ENCODE measurements at places on chromosomes 3 and 15.
A peak's percentile ranks its signal among the peaks of the same experiment; 100 is the strongest.

GRCh38 chr15:76468722-76469121 lies 132.1 kb downstream of the ISL2 start:
- no peak for DNase-seq
- H3K4me1 ChIP-seq, result no peaks in the 10 kb centered on the region
- H3K36me3 ChIP-seq, result no peaks in the 10 kb centered on the region

DNA sequence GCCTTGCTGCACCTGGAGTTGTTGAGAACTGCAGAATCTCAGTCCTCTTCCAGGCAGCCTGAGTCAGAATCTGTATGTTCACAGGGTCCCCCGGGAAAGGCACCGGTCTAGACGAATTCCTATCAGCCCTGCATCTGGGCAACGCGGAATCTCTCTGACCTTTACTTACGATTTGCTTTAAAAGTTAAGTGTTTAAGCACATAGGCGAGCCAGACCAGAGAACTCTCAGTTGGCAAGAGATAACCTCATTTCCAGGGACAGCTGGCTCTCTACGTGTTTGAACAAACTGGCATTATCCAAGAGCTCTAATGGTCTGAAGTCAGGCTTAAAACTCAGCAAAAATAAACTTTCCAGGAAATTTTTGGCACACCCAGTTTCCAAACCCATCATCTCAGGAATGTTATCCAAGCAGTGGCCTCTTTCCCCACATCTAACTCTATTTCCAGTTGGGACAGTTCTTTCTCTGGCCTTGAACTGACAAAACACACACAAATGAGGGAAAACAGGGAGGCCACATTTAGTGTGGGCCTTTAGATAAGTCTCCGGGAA lies 53.4 kb downstream of the HES1 start:
- no peaks in the 10 kb centered on the region for H3K36me3 ChIP-seq
- no peak overlapping the region for H3K4me3 ChIP-seq
- peaks cover 9% of the 10 kb centered on the region for H3K4me1 ChIP-seq
- H3K27me3 ChIP-seq, result no peaks in the 10 kb centered on the region

DNA sequence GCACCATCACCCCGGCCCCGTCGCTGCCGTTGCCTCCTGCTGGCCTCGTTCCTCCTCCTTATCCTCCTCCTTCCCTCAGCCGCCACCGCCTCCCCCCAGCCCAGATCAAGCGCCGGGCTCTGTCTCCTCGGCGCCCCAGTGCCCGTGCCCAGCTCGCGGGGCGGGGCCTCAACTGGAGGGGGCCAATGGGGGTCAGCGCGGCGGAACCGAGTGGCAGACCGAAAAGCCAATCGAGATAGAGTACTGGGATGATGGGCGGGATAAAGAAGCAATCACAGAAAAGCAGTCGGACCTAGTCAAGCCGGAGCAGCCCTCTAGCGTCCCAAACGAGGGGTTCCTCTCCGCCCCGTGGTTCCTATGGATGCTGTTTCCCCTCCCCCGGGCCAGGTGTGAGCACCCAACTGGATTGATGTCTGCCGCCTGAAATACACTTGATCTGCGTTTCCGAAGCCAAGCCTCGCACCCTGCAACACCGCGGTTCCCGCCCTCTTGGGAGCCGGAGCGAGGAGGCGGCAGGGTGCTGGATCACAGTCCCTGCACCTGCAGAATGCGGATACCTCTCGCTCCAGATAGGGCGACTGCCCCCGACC lies at the start of gene FRMD5:
FRMD5 (minus strand) TSS at position 121 of the 590 bp plus-strand sequence.
- H3K4me1 ChIP-seq, result peaks cover 12% of the 10 kb centered on the region
- peak within 1 kb of the TSS; percentile 76 for H3K4me3 ChIP-seq
- peak; percentile 55 for DNase-seq

- H3K36me3 ChIP-seq, result peaks cover 8% of the 10 kb centered on the region
- no peak overlapping the region for H3K4me3 ChIP-seq
- peaks cover 2% of the 10 kb centered on the region for H3K4me1 ChIP-seq
- peak; percentile 33 for DNase-seq
- no peaks in the 10 kb centered on the region for H3K27me3 ChIP-seq
These were observed 46.4 kb downstream of the TMEM44 start for GRCh38 chr3:194586836-194587235.

GRCh38 chr15:99264125-99264524 lies 12.8 kb downstream of the LRRC28 start:
- no peaks in the 10 kb centered on the region for H3K27me3 ChIP-seq
- no peak overlapping the region for H3K4me3 ChIP-seq
- H3K27ac ChIP-seq, result no peak overlapping the region
- H3K4me1 ChIP-seq, result peaks cover 3% of the 10 kb centered on the region

GRCh38 chr3:27319847-27320526 lies 49.2 kb downstream of the NEK10 start:
- H3K4me1 ChIP-seq, result no peaks in the 10 kb centered on the region
- no peak overlapping the region for H3K4me3 ChIP-seq
- no peak for DNase-seq
- H3K27ac ChIP-seq, result no peak overlapping the region
- H3K36me3 ChIP-seq, result no peaks in the 10 kb centered on the region
- H3K27me3 ChIP-seq, result no peaks in the 10 kb centered on the region

GRCh38 chr15:83012636-83013035 lies 1.2 kb upstream of the C15orf40 start:
- H3K27ac ChIP-seq, result no peak overlapping the region
- H3K27me3 ChIP-seq, result no peaks in the 10 kb centered on the region
- H3K36me3 ChIP-seq, result peaks cover 15% of the 10 kb centered on the region

DNA sequence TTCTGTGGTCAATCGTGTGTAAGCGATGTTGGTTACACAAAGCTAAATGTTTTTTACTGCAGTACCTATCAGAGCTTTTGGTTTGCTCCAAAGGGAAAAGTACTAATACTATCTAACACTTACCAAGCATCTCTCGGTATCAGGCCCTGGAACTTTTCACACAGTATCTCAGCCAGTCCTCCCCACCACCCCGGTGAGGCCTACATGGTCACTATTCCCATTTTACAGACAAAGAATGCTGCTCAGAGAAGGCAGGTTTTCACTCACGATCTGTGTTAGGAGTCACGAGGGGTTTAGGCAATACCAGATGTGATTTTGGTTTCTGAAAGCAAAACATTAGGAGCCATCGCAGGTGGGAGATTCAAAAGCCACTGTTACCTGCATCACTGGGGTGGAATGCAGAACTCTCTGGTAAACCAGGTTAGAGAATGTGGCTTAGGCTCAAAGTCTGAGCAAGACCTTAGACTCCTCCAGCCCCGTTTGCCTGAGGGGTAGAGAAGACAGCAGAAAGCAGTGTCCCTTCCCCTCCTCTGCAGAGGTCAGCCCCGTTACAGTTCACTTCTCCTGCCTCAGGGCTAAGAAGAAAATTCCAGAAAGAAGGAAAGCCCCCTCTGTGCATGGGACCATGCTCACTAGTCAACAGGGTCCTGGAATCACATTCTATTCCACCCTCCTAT lies 57.2 kb downstream of the XXYLT1 start:
- H3K27ac ChIP-seq, result peak overlapping the region; percentile 39
- H3K36me3 ChIP-seq, result no peaks in the 10 kb centered on the region
- no peak overlapping the region for H3K4me3 ChIP-seq
- peaks cover 19% of the 10 kb centered on the region for H3K4me1 ChIP-seq
- DNase-seq, result peak; percentile 41

DNA sequence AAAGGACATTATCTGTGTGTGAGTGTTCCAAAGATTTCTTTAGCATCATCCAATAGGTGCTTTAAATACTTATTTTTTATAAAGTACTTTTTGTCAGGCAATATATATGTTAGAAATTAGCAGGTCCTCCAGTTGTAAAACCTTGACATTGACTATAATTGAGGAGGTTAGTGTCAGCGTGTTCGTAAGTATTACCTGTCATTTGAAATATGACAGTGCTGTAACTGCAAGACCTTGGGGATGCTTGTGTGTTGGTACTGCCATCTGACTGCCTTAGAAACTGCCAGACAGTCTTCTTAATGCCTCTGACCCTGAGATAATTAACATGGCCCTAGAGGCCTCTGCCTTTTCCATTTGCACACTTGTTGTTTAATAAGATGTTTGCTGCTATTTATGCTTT lies 170.7 kb downstream of the NAALADL2 start:
- H3K36me3 ChIP-seq, result no peaks in the 10 kb centered on the region
- no peaks in the 10 kb centered on the region for H3K27me3 ChIP-seq
- H3K27ac ChIP-seq, result no peak overlapping the region
- H3K4me1 ChIP-seq, result no peaks in the 10 kb centered on the region

- no peaks in the 10 kb centered on the region for H3K36me3 ChIP-seq
- no peaks in the 10 kb centered on the region for H3K27me3 ChIP-seq
- H3K27ac ChIP-seq, result no peak overlapping the region
- DNase-seq, result peak; percentile 45
- peaks cover 3% of the 10 kb centered on the region for H3K4me1 ChIP-seq
- no peak overlapping the region for H3K4me3 ChIP-seq
These were observed 246.1 kb downstream of the TBL1XR1 start for GRCh38 chr3:176951144-176951543.

- H3K27ac ChIP-seq, result no peak overlapping the region
- H3K27me3 ChIP-seq, result no peaks in the 10 kb centered on the region
- no peaks in the 10 kb centered on the region for H3K4me1 ChIP-seq
- DNase-seq, result no peak
- no peaks in the 10 kb centered on the region for H3K36me3 ChIP-seq
These were observed 158.2 kb upstream of the ARHGEF26 start for GRCh38 chr3:153963012-153963411.

- peaks cover 4% of the 10 kb centered on the region for H3K4me1 ChIP-seq
- no peaks in the 10 kb centered on the region for H3K27me3 ChIP-seq
- no peak overlapping the region for H3K4me3 ChIP-seq
- H3K27ac ChIP-seq, result no peak overlapping the region
These were observed 19.9 kb upstream of the PDE8A start for GRCh38 chr15:84961707-84962106.

DNA sequence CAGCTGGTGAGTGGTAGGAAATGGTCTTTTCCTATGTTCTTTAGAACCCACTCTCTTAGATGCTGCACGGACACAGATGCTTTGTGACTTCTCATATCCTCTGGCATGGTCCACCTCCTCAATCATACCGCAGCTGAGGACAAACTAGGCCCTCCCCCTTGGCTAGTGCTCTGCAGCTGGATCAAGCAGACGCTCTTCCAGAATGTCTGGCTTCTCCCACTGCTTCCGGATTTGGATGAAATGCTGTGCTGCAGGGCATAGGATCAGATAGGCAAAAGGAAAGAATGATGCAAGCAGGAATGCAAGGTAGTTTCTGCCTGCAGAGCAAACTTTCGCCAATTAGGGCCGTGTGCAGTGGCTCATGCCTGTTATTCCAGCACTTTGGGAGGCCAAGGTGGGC lies 75.7 kb upstream of the SLC4A7 start:
- peaks cover 6% of the 10 kb centered on the region for H3K4me1 ChIP-seq
- no peak overlapping the region for H3K4me3 ChIP-seq
- H3K27ac ChIP-seq, result no peak overlapping the region
- H3K36me3 ChIP-seq, result no peaks in the 10 kb centered on the region
- DNase-seq, result peak; percentile 97

GRCh38 chr15:92848464-92848851 lies 51.7 kb upstream of the CHD2 start:
- H3K27me3 ChIP-seq, result no peaks in the 10 kb centered on the region
- H3K4me3 ChIP-seq, result no peak overlapping the region
- no peak overlapping the region for H3K27ac ChIP-seq
- DNase-seq, result no peak
- no peaks in the 10 kb centered on the region for H3K36me3 ChIP-seq

DNA sequence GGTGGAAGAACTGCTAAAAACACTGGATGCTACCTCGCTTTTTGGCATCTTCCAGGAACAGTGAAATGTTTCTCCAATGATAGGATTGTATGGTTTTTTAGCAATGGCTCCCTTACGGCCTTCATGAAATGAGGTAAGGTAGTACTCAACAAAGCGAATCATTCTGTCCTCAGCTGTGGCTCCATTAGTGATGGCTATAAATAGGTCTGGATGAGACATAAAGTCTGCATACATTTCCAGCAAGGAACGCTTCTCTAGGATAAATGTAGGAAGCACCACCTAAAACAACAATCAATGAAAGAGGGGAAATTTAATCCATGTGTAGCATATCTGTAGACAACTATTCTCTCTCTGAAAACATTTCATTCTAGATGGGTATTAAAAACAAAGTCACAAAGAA lies 32.4 kb upstream of the SNX4 start:
- H3K36me3 ChIP-seq, result peaks cover 16% of the 10 kb centered on the region
- no peaks in the 10 kb centered on the region for H3K27me3 ChIP-seq
- no peak for DNase-seq

- H3K27ac ChIP-seq, result no peak overlapping the region
- H3K4me3 ChIP-seq, result peak overlapping the region; percentile 33
- peaks cover 2% of the 10 kb centered on the region for H3K4me1 ChIP-seq
- H3K36me3 ChIP-seq, result peaks cover 12% of the 10 kb centered on the region
These were observed 7.2 kb downstream of the CLCN2 start for GRCh38 chr3:184354121-184354728.

GRCh38 chr3:104873331-104873730 lies 493.4 kb upstream of the ALCAM start:
- no peak overlapping the region for H3K27ac ChIP-seq
- H3K4me1 ChIP-seq, result no peaks in the 10 kb centered on the region
- no peak overlapping the region for H3K4me3 ChIP-seq

DNA sequence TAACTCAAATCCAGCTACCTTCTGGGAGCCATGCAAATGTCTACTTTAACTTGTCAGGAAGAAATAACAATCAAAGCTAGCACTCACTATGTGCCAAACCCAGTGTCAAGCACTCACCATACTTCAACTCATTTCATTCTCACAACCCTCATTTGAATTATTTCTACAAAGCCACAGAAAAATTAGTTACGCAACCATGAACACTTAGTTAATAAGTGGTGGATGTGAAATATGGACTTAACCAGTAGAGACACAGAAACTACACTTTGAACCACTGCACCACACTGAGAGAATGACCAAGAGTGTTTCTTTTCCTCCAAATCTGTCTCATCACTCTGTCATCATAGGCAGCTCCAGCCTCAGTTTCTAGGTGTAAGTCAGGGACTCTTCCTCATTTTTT lies 91.0 kb upstream of the MBNL1 start:
- H3K4me3 ChIP-seq, result no peak overlapping the region
- DNase-seq, result no peak
- H3K27me3 ChIP-seq, result no peaks in the 10 kb centered on the region
- no peaks in the 10 kb centered on the region for H3K36me3 ChIP-seq
- H3K27ac ChIP-seq, result no peak overlapping the region

- no peaks in the 10 kb centered on the region for H3K4me1 ChIP-seq
- H3K36me3 ChIP-seq, result peaks cover 3% of the 10 kb centered on the region
- no peak overlapping the region for H3K27ac ChIP-seq
- no peaks in the 10 kb centered on the region for H3K27me3 ChIP-seq
- no peak overlapping the region for H3K4me3 ChIP-seq
These were observed 51.9 kb downstream of the RASA2 start for GRCh38 chr3:141538568-141539240.

- no peak overlapping the region for H3K4me3 ChIP-seq
- no peak overlapping the region for H3K27ac ChIP-seq
These were observed 621.8 kb downstream of the ROBO1 start for GRCh38 chr3:79146024-79146423.

- H3K36me3 ChIP-seq, result no peaks in the 10 kb centered on the region
- H3K4me3 ChIP-seq, result no peak overlapping the region
- no peaks in the 10 kb centered on the region for H3K27me3 ChIP-seq
- no peak overlapping the region for H3K27ac ChIP-seq
These were observed 1.9 kb downstream of the KBTBD8 start for GRCh38 chr3:67000009-67000408.

- H3K4me1 ChIP-seq, result no peaks in the 10 kb centered on the region
- no peak overlapping the region for H3K4me3 ChIP-seq
- no peak for DNase-seq
- H3K27ac ChIP-seq, result no peak overlapping the region
These were observed 17.4 kb upstream of the TRMT10C start for GRCh38 chr3:101544161-101544850.

Measured in trophoblast cell (in vitro differentiated cells and primary cell).